ENCODE measurements at places on chromosomes 11 and 22.

GRCh38 chr11:97202613-97203292, 812.9 kb downstream of the JRKL start:
- no peak for DNase-seq

GRCh38 chr11:911031-911889, 650 bp upstream of the CHID1 start:
- DNase-seq = peak; percentile 75

DNA sequence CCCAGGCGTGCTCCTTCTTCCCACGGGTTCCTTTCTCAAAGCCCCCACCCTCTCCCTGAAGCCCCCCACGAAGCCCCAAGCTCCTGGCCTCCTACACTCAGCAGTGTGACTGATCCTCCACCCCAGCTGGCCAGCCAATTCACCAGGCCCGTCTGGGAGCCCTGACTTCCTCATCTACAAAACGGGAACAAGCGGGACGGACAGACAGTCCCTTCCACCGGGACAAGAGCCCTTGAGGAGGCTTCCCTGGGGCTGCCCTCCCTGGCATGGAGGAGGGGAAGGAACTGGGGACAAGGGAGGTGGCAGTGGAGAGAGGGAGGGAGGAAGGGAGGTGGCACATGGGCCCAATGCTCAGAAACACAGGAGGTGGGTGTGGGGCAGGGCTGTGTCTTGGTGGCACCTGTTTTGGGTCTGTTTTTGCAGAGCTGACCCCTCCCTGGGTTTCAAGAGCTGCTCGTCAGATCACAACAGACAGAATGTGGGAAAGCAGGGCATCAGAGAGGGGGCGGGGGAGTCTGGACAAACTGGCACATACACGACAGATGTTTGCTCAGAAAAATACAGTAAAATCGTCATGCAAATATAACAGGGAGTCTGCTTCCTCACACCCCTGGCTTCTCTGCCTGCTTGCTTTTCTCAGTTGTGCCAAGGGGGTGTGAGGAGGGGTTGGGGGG, 56.8 kb downstream of the ELFN2 start:
- no peak for DNase-seq

GRCh38 chr11:101030692-101031091, 98.9 kb downstream of the PGR start:
- DNase-seq = no peak

- DNase-seq = no peak
Measured at GRCh38 chr11:25357133-25357532, 860.3 kb downstream of the LUZP2 start.

GRCh38 chr22:42459287-42460063, 27.3 kb upstream of the NFAM1 start:
- no peak for DNase-seq

DNA sequence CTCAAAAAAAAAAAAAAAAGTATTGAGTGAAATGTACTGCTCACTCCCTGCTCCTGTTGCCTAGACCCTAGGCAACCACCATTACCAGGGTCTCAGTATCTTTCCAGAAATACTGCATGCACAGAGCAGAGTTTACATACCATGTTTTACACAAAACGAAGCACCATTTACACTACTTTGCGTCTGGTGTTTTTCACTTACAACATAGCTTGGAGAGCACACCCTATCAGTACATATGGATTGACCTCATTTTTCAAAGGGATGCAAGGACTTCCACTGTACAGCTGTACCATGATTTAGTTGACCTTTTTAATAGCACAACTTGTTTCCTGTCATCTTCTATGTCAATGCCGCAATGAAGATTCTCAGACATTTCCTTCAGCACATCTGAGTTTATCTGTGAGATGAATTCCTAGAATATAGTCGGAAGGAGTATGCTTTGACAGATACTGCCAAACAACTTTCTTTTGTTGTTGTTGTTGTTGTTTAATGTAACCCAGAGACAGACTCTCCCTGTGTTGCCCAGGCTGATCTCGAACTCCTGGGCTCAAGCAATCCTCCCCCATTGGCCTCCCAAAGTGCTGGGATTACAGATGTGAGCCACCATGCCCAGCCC, 6.1 kb downstream of the MYH9 start:
- no peak for DNase-seq
